Cortex of kidney (tissue), 1 donor: ENCODE measurements at places on chromosomes 1 and 21.

GRCh38 chr1:163039707-163040093 lies 29.5 kb upstream of the RGS4 start:
- no peak for DNase-seq

GRCh38 chr1:228212415-228212965 lies 4.6 kb downstream of the OBSCN start:
- no peak for DNase-seq

- no peak for DNase-seq
Measured at GRCh38 chr1:186225096-186225495, 150.0 kb downstream of the TPR start.

DNA sequence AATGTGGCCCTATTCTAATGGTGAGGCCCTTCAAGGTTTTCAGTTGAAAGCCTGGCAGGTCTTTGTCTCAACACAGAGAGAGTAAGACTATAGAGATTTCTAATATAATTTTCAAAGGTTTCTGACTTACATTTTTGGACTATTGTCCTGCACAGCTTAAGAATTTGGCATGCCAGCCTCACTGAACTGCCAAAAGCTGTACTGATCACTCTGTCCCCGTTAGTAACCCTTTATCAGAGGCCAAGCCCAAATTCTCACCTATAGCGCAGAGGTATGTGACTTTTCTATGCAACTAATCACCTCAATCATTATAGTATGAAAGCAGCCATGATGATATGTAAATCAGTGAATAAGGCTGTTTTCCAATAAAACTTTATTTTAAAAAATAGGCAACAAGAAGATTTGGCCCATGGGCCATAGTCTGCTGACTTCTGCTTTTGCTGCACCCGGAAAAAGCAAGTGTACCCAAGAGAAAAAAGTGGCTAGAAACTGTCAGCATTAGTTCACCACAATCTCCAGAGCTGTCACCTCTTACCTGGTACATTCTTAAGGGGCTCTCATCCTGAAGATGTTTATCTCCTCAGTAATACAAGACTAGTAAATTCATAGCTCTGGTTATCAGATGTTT lies 85.4 kb downstream of the PIGK start:
- no peak for DNase-seq

DNA sequence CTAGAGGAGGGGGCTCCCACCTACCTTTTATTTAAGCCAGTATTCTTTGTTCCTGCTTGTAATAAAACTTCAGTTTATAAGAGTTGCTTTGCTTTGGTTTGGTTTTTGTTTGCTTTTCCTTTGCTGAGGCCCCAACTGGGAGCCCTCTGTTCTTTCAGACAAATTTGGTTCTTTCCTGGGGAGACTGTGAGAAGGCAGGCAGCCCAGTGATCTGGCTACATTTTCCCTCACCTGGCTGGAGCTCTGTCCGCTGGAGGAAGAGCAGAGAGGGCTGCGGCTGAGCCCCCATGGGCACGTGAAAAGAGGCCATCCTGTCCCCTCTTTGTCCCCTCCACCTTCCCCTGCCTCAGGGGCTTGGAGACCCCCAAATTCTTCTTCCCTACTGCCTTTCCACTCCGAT lies 7.3 kb upstream of the SFN start:
- no peak for DNase-seq

DNA sequence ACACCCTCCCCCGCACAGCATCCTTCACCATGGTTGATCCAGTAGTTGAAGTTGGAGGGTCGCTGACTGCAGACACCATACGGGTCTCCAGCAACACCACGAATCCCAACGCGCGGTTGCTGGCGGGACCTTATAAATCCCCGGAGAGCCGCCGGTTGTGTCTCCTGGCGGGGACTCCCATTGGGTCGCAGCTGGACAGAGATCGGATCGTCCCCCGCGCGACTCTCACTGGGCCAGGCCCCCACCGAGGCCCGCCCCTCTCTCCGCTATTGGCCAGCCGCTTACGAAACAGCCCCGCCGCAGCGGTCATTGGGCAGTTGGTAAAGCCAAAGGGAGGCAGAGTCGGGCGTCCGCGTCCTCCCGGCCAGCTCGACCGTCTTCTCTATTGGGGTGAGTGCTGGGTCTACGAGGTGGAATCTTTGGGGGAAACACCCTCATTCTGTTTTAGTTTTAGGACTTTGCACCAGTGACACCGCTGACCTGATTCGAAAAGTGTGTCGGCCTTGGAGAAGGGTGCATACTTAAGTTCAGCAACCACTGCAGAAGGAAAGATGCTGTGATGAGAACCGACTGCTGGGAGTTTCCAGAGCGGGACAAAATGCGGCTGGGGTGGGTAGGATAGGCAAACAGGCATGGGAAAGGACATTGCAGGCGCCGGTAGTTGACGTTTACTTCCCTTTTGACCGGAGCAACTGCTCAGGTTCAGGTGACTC lies 27.4 kb downstream of the RABIF start:
- DNase-seq = peak; percentile 51

DNA sequence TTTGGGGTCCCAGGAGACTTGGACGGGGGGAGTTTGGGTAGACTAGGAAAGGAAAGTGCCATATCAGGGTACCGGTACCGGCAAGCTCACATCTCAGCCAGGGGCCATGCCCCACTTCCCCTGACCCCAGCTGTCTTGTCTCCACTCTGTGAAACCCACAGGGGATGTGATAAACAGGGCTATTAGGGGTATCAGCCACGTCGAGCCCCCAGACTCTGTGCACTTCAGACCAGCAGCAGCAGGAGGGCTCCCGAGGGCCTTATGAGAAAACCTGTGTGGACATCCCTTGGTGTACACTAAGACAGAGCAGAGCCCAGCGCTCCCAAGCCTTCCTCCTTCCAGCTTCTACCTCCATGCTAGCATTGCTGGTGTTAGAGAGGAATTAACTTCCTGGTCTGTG lies 46.3 kb downstream of the TNNT2 start:
- DNase-seq = no peak

DNA sequence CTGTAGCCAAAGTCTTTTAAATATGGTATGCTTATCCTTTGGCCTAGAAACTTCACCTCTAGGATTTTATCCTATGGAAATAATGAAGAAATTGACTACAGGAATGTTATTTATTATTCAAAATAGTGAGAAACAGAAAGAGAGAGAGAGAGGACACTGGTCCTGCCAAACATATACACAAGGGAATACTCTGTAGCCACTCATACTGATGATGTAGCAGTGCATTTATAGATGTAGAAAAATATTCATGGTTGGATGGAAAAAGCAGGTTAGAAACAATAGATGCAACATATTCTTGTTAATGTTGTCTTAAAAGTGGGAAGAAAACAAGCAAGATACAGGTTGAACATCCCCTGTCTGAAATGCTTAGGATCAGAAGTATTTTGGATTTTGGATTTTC lies 22.2 kb upstream of the EPHB2 start:
- no peak for DNase-seq
